ENCODE measurements at places on chromosomes 3 and 15. TPM values are rescaled to one million over a fixed set of nuclear protein-coding genes. Genes with fewer than 3 reads are reported as not detected.

The SERINC4 gene
- not detected for total RNA-seq

The ASB14 gene
- total RNA-seq, result 14.1 TPM

- no peak for DNase-seq
These were observed 11.4 kb downstream of the RAB6B start for GRCh38 chr3:133884054-133884886.

DNA sequence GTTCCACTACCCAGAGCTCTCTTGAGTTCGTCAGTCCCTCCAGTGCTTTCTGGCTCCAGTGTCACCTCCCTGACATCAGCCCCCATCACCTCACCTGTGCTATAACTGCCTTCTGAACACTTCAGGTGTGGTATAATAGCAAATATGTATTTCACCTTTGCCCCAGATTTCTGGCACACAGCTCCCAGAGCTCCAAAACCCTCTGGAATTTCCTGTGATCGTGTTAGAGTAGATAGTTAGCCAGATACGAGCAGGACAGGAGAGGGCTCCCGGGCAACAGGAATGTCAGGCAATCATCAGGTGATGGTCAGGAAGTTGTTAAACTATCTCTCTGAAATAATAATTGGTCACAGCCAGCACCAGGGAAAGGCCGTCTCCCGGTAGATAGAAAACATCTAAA is 22.6 kb upstream of the LIMD1 start:
- DNase-seq, result no peak

The A4GNT gene
- total RNA-seq, result not detected

GRCh38 chr3:74121761-74122160 is 492.7 kb downstream of the CNTN3 start:
- DNase-seq, result no peak

GRCh38 chr15:85421116-85421925 is 40.9 kb downstream of the AKAP13 start:
- no peak for DNase-seq
